ENCODE measurements at places on chromosomes 2 and 18.
A peak's percentile ranks its signal among the peaks of the same experiment; 100 is the strongest.

- DNase-seq: no peak
These were observed 408.9 kb downstream of the RIT2 start for GRCh38 chr18:42706618-42707017.

DNA sequence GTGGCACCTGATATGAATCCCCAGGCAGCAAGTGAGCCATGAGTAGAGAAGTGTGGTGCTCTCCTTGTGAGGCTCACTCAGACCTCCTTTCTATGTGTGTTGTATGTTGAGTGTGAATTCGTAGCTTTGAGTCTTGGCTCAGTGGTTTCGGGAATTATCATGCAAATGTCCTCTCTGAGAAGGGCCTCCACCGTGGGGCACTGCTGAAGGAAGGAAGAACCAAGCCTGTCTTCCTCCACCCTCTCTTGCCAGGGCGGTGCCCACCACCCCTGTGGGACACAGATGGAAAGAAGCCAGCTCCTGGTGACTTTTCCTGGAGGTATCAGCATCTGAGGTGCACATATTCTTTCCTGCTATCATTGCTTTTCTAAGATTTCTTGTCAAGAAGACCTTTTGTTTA is 156.1 kb downstream of the MYT1L start:
- no peak for DNase-seq

GRCh38 chr2:64679673-64680425 is 26.1 kb upstream of the SERTAD2 start:
- no peak for DNase-seq

DNA sequence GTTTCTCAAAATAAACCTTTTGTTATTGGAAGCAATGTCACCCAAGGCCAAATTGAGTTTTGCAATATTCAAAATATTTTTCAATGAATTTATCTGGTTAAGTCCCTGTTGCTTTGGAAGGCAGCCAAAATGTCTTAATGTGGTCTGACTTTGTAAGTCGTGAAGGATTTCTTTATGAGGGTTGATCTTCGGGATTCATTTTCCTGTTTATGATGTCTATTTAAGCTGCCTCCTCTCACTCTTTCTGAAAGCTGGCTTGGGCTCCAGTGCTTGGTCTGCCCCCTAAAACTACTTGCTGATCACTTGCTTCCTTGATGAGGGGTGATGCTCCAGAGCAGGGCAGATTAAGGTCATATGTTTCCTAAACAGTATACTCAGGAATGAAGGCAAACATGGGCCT is 141.1 kb downstream of the ANTXR1 start:
- DNase-seq: no peak

GRCh38 chr18:13500869-13501542 is 225.4 kb downstream of the FAM210A start:
- DNase-seq: peak; percentile 20

DNA sequence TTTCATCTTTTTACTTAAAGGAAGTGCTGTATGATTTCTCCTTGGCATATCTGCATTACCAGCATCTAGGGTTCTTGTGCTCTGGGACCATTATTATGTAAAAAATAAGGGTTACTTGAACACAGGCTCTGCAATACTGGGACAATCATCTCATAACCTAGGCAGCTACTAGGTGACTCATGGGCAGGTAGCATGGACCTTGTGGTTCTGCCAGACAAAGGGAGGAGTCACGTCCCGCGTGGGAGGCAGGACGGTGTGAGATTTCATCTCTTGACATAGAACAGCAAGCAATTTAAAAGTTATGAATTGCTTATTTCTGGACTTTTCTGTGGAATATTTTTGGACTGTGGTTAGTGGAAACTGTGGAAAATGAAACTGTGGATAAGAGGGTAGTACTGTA is 34.1 kb downstream of the ASAP2 start:
- no peak for DNase-seq

DNA sequence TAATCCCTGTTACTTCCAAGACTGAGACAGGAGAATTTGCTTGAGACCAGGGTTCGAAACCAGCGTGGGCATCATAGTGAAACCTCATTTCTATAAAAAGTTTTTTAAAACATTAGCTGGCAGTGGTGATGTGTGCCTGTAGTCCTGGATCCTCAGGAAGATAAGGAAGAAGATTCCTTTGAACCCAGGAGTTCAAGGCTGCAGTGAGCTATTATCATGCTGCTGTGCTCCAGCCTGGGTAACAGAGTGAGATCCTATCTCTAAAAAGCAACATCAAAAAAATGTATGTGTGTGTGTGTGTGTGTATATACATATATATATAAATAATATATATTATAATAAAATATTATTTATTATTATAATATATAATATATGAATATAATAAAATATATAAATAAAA is 1417.6 kb upstream of the CDH2 start:
- DNase-seq: no peak

GRCh38 chr2:178844701-178845100 is 37.5 kb upstream of the TTN start:
- no peak for DNase-seq

DNA sequence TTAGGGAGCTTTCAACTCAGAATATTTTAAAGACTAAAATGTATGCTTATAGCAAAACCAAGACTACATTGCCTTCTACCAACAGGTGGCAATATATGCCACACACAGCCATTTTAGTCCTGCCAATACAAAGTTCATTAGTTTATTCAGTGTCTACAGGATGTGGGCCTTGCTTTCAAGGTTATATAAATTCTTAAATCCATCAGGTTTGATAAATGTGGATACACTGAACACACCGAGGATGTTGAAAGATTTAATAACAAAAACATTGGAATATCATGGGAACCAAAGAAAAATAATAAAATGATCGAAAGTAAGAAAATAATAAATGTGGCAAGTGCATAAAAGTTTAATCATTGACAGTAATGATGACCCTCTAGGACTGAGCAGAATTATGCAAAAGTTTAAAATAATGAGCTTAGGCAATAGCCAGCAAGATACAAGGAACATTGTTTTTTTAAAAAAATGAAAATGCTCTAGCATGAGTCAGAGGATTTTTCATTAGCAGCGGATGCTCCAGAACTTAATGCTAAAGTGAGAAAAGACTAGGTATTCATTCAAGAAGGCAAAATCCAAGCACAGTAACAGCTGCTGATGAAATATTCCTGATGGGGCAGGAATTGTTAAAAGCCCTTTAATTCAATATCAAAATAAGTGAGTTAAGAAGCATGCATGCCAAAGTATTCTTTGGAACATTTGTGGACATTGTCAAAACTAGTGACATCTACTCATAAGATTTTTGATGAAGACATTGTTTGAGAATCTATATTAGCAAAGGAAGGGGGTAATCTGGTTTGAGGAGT is 14.2 kb downstream of the SCN9A start:
- no peak for DNase-seq

GRCh38 chr2:72694715-72695496 is 130.9 kb downstream of the EXOC6B start:
- DNase-seq: no peak

DNA sequence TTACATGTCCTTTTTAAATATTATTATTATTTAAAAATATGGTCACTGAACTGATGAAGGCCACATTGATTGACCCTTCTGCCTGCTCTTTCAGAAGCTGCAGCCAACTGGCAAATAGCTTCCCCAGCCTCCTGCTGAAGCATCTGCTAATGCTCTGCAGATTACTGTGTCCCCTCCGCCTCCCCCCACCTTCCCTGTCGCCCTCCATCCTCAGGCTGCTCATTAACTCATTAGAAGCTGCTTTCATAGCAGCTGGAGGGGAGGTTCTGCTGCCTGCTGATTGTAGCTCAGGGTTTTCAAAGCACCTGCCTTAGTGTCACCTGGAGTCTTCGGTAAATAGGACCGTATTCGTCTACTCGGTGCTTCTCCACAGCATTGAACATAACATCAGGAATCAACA is 24.8 kb upstream of the LMAN1 start:
- no peak for DNase-seq

DNA sequence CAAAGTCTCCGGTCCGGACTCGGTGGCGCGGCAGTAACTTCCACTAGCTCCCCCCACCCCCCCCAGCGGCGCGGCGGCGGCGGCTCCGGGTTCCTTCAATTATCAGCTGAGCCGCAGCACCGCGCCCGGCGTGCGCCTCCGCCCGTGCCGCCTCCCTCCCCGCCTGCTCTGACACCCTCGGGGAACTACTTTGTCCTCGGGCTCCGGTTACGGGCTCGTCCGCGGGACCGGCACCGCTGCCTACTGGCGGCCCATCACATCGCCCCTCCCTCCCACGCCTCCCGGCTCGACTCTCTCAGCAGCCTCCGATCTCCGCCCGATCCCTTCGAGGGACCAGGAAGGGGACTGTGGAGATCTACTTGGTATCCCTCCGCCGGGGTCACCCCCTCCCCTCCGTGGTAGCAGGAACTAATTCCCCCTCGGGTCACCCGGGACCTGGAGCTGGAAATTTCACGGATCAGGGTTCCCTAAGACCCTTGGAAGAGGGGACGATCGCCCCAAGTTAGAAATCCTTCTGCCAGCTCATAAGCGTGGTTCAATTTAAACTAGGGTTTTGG is at the start of gene TRIP12:
Gene TRIP12, minus strand, starts transcription at position 118 of the 557 bp plus-strand sequence. CDS start 41,930 bp downstream, outside the sequence.
- DNase-seq: peak; percentile 88

DNA sequence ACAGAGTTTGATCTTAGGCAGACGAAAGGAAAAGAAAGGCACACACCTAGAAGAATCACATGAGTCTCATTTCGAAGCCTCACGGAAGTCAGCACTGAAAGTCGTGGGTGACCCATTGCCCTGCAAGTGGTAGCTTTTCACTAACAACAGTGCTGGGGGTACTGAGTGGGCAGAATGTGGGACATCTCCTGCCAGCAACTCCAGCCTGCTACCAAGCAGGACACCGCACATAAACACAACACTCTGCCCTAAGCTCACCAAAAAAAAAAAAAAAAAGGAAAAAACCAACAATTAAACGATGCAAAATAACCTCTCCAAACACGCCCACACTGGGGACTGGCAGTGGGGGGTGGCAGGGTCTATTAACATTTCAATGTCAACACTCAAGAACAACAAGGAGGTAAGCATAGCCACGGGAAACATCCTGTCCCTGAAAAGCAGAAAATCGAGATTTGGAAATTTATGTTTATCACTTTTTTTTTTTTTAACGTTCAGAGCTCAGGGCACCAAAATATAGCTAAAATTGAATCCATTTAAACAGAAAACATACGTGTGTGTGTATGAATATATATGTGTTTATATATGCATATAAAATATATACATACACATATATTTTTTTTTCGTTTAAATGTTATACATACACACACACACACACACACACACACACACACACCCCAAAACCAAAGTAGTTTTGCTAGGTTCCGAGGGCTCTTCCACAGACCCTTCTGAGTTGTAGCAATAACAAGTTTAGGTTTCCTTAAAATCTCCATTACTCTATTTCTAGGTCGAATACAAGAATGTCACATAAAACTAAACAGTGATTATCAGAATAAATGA is 2.2 kb downstream of the INO80D start:
- peak; percentile 41 for DNase-seq

- no peak for DNase-seq
These were observed 659.9 kb downstream of the IRS1 start for GRCh38 chr2:226139759-226140158.

DNA sequence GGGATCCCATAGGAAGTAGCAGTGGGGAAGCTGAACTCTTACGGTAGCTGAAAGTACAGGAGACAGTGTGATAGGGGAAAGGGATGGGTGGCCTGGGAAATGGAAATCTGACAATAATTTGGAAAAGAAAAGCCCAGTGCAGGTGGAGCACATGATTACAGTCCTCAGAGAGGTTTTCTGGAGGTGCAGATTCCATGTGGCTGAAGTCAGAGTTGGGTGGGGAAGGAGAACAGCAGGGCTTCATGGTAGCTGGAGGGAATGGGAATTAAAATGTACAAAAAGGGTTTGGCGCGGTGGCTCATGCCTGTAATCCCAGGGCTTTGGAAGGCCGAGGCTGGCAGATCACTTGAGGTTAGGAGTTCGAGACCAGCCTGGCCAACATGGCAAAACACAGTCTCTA is 12.2 kb downstream of the HRH4 start:
- no peak for DNase-seq

- no peak for DNase-seq
These were observed 18.6 kb upstream of the IL18R1 start for GRCh38 chr2:102337012-102337411.

- no peak for DNase-seq
These were observed 93.1 kb downstream of the PIK3C3 start for GRCh38 chr18:42048158-42048557.

- DNase-seq: no peak
These were observed 43.6 kb downstream of the GPC1 start for GRCh38 chr2:240479111-240479501.

GRCh38 chr2:126889496-126890135 is 9.1 kb upstream of the TEX51 start:
- DNase-seq: no peak

- DNase-seq: no peak
These were observed 45.6 kb downstream of the PDE1A start for GRCh38 chr2:182381225-182381624.

- DNase-seq: no peak
These were observed 6.9 kb upstream of the EPB41L5 start for GRCh38 chr2:120005834-120006521.

DNA sequence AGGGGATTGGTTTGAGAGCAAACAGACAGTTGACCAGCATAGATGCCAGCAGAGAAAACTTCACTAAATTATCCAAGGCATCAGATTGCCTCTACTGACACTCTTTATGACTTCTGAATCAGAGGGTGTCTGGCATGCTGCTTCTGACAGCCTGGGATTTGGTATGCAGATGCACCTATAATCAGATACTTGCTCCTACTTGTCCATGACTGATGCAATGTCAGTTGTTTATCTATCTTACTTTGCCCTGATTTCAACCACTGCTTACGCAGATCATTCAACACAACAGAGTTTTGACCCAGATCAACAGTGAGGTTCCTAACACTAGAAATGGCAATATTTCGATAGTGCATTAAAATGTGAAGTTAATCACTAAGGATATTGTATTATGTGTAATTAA is 22.6 kb upstream of the CALCRL start:
- no peak for DNase-seq

Data from CD4-positive, alpha-beta T cell treated with Interleukin-6 for 4 hours (primary cell).